ENCODE measurements at places on chromosomes 1 and 21. TPM values are rescaled to one million over a fixed set of nuclear protein-coding genes. Genes with fewer than 3 reads are reported as not detected.

GUCA2A gene
- not detected for total RNA-seq

- DNase-seq, result peak; percentile 37
These were observed 2.9 kb upstream of the S100A2 start for GRCh38 chr1:153568367-153569099.

DNA sequence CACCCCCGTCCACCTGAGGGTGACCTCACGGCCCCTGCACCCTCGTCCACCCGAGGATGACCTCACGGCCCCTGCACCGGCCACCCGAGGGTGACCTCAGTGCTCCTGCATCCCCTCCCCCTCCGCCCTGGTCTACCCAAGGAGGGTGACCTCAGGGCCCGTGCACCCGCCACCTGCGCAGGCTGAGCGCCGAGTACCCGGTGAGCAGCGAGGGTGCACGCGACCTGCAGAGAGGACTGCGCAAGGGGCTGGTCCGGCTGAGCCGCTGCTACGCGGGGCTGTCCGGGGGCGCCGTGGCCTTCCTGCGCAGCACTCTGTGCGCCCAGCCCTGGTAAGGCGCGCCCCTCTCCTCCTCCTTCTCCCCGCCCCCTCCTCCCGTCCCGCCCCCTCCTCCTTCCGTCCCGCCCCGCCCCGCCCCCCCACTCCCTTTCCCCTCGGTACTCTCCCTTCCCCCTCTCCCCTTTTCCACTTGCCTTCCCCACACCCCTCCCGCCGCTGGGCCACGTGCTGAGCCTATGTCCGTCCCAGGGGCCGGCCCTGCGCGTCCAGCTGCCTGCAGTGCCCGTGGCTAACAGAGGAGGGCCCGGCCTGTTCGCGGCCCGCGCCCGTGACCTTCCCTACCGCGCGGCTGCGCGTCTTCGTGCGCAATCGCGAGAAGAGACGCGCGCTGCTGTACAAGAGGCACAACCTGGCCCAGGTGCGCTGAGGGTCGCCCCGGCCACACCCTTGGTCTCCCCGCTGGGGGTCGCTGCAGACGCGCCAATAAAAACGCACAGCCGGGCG is 28.4 kb downstream of the TRIM11 start:
- DNase-seq, result no peak

FCRL1 gene
- not detected for total RNA-seq

DNA sequence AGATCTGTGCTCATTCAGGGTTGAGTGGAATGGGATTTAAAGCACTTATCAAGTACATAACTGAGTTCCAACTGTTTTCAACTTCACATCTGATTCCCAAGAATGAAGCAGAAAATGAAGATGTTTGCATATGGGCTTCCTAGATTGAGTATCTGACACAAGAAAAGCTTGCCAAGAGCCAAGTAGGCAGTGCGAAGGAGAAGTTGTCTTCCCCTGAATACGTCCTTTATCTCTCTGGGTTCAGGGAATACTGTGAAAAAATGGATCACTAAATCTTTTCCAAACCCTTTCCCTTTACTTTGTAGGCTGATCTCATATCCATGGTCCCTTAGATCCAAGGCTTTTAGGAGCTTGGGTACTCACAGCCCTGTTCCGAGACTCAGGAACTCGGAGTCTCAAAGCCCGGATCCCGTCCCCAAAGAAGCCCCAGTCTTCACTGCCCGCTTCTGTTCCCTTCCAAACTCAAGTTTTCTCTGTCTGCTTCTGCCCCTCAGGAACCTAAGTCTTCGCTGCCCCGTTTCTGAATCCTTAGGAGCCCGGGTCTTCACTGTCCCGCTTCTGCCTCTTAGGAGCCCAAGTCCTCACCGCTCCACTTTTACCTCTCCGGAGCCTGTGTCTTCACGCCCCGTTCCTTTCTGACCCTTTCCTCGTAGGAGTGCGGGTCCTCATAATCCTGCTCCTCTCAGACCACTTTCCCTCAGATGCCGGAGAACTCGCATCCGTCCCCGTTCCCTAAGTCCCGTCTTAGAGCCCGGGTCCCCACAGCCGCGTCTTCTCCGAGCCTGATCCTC is 616 bp downstream of the TAF12 start:
- DNase-seq, result no peak

GRCh38 chr1:22582661-22583635 is 19.7 kb downstream of the EPHA8 start:
- no peak for DNase-seq

DNA sequence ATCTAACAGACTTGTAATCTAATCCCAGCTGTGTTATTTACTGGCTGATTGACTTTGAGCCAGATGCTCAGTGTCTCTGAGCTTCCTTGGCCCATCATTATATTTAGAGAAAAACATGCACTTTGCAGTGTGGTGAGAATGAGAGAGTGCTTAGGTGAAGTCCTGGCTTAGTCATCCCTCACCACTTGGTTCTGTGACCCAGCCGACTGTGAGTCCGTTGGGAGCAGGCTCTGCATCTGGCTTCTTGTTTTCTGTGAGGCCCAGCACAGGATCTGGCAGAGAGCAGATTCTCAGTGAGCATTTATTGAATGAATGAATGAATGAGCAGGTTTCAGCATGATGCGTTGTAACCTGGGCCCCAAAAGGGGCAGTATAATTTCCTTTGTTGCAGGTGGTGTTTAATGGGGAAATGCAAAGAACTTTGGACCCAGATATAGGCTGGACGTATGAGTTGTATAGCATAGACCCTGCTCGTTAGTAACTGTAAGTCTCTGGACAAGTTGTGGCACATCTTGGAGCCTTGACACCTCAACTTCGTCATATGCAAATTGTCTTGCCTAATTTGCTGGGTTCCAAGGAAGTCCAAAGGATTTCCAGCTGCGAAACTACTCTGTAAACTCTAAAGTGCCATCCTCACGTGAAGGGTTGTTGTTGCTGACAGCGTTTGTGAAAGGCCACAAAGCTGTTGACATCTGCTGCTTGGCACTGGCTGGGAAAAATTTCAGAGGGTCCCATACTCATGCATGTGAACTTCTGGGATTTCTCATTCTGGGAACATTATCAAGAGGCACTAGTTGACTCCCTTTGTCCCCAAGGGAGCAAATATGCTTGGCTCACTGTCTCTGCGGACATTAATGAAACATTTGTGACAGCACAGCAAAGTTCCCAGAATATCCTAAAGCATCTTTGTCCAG is 138.8 kb upstream of the USP24 start:
- no peak for DNase-seq

Measured in esophagus squamous epithelium (tissue), 5 donors.